ENCODE measurements at places on chromosomes 13 and 19.

GRCh38 chr19:58279925-58280316 is 1.2 kb downstream of the ZNF8 start:
- DNase-seq = no peak

GRCh38 chr19:36041831-36042230 is 9.2 kb upstream of the CLIP3 start:
- DNase-seq = no peak

- no peak for DNase-seq
These were observed 23.0 kb downstream of the PPP1R37 start for GRCh38 chr19:45115809-45116615.

- no peak for DNase-seq
These were observed 12.2 kb downstream of the SMAD9 start for GRCh38 chr13:36907821-36908220.

- DNase-seq = no peak
These were observed 27.3 kb downstream of the RUBCNL start for GRCh38 chr13:46359714-46360113.

DNA sequence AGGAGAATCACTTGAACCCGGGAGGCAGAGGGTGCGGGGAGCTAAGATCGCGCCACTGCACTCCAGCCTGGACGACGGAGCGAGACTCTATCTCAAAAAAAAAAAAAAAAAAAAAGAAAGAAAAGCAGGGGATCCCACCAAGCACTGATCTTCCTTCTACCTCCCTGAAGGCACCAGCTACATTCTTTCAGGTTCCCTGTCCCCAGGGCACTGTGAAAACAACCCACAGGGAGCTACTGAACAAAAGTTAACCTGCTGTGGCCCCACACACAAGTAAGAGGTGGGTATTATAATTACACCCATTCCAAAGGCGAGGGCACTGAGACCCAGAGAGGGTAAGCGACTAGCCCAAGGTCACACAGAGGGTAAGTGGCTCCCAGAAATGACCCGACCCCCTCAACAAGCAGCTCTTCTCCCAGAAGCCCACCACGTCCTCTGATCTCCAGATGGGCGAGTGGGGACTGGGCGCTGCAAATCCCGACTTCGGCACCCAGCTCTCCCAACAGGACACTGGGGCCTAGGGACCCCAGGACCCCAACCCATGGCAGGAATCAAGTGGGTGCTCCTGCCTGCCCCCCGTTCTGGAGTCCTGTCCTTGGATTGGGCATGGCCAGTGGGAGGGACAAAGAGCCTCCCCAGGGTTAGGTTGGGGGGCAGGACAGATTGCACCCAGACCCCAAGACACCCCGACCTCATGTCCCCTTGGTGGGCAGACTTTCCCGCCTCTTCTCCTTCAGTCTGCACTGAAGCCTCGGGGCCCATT is 2.4 kb downstream of the LMNB2 start:
- no peak for DNase-seq

- DNase-seq = no peak
These were observed 313.4 kb upstream of the DACH1 start for GRCh38 chr13:72180253-72180952.

- no peak for DNase-seq
These were observed 558.2 kb downstream of the SLITRK6 start for GRCh38 chr13:85241060-85241459.

GRCh38 chr13:98678741-98679140 is 73.7 kb downstream of the SLC15A1 start:
- no peak for DNase-seq

GRCh38 chr13:86085890-86086289 is 286.7 kb upstream of the SLITRK6 start:
- DNase-seq = no peak

GRCh38 chr13:99347911-99348451 is 40.8 kb upstream of the GPR183 start:
- DNase-seq = no peak

GRCh38 chr13:33285420-33286124 is at the start of gene STARD13:
STARD13 (minus strand) TSS chr13:33285755; CDS start chr13:33285638, 117 bp downstream.
- peak; percentile 48 for DNase-seq

DNA sequence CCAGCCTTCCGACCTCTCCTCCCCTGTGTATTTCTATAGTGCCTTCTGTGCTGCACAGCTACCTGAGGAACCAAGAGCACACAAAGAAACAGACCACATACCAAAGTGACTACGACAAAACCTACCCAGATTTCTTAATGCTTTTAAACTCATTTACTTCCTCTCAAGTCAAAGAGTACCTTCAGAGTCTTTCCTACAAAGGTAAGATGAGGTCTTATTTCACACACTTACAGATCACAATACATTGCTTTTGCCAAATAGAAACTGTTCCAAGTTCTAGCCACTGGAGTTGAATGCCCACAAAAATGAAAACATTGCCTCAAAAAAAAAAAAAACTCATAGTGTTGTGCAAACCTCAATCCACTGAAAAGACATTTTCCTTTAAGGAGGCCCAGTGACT is 36.4 kb downstream of the TEX26 start:
- no peak for DNase-seq

DNA sequence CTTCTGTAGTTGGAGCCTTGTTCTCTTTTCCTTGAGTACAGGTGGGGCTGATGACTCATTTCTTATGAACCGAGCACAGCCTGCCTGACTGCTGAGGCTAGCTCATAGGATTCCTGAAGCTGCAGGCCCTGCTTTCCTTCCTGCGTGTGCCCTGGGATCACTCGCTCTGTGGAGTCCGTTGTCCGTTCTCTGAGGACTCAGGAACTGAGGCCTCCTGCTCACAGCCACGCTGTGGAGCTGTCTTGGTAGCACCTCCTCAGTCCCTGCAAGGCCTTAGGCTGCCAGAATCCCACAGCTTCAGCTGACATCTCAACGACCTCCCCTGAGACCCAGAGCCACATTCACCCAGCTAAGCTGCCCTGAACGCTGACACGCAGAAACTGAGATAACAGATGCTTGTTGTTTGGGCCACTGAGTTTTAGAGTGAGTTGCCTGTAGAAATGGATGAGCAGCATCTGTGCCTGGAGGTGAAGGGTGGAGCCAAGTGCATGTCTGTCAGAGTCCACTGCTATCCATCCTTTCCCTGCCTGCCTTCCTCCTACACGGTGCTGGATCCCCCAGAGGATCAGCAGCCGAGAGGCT is 72.9 kb downstream of the ARHGEF7 start:
- DNase-seq = peak; percentile 54

GRCh38 chr19:50516964-50517703 is 3.4 kb upstream of the ASPDH start:
- no peak for DNase-seq

- no peak for DNase-seq
These were observed 1618.7 kb downstream of the OLFM4 start for GRCh38 chr13:54647275-54647674.

- no peak for DNase-seq
These were observed 1.6 kb upstream of the SLC7A10 start for GRCh38 chr19:33227242-33227650.

DNA sequence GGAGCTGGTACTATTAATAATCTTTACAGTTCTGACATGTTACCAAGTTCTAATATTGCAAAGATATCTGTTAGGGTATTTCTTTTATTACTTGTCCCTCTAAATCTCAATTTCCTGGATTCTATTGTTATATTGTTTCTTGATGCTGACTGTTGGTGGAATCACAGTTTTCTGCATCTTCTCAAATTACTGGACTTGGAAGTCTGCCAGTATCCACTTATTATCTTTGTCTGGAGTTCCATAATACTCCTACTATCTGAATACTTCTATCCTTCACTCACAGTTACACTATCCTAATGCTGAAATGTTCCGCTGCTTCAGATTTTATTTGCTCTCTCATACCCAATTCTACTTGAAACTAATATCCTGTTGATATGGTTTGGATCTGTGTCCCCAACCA is 1985.7 kb upstream of the PRR20A start:
- DNase-seq = no peak

DNA sequence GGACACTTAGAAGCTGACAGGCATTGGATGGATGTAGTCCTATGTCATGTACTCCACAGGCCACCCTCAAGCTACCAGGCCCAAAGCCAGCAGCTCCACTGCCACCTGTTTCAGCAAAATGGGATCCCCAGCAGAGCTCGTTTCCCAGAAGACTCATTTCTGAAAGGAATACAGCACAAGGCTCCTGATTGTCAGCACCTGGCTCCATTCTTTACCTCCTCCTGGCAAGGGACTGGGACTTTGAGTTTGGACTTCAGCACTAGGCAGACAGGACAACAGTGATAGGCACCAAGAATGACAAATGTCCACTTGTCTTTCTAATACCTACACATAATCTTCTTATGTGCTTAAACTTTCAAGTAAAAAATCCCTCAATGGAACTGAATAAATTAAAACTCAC is 150.4 kb upstream of the RXFP2 start:
- no peak for DNase-seq

DNA sequence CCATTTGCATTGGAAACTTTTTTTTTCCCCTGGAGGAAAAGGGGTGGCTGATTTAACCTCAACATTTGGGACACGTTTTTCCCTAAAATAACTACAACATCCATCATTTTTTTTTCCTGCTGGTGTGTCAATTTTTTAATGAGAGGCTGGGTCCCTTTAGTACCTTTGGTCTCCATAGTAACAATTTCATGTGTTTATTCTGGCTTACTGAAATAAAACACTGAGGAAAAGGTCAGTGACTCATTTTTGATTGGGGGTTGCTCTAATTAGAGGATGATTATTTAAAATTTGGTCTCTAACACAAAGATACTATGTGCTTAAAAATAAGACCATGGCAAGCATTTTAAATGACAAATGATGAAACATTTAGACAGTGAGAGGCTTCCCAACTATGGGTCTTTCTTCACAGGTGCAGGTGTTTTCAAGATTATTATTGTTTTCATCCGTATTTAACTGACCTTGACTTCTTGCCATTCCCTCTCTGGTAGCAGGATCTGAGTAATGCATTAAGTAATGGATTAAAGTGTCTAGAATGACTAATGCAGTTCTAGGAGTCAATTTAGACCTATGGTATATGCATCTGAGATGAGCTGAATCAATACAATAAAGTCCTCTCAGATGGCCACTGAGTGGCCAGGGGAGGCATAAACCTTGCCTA is 406.4 kb downstream of the KCNRG start:
- DNase-seq = no peak

GRCh38 chr19:16671652-16672274 is 10.8 kb downstream of the TMEM38A start:
- DNase-seq = no peak

DNA sequence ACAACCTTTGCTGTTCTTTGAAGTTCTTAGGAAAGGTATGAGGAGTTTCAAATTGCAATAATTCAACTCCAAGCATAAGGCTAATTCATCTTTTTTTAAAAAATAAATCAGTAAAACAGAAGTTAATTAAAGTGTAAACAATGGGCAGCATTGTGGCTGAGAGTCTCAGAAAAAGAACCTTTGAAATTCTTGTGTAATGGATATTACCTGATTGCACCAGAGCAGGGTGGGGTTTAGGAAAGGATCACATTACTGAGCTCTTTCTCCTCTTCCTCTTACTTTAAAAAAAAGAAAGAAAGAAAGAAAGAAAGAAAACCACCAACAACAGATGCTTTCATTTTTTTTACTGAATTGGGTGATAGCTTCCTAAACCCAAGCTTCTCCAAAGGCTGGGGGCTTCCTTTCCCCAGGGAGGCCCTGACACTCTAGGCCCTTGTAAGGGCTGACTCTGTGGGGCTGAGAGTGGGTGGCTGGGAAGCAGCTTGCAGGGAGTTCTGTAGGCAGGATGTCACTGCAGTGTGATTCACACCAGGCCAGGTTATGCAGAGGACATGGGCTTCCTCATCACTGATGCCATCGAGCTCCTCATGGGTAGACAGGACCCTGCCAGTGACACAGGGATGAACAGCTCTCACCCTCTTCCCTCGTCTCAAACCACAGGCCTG is 564.5 kb downstream of the FGF9 start:
- no peak for DNase-seq
